Naive B cell (primary cell): ENCODE measurements at places on chromosomes 1 and 21.

DNA sequence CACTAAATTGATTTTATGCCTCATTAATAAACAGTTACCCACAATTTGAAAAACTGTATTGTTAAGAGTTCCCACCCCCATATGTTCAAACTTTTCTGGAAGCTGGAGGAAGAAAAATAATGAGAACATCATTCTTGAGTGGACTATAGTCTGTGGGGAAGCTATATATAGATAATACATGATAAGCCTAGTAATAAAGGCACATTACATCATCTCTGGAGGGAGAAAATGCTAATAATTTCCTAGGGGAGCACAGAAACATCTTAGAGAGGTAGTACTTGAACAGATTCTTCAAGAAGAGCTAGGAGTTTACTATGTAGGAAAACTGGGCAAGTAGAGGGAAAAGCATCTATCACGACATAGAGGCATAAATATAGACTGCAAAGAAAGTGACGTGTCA is 19.6 kb downstream of the CYP2J2 start:
- no peak overlapping the region for H3K27ac ChIP-seq
- no peaks in the 10 kb centered on the region for H3K4me1 ChIP-seq
- H3K36me3 ChIP-seq = no peaks in the 10 kb centered on the region
- no peak for DNase-seq
- no peaks in the 10 kb centered on the region for H3K27me3 ChIP-seq

DNA sequence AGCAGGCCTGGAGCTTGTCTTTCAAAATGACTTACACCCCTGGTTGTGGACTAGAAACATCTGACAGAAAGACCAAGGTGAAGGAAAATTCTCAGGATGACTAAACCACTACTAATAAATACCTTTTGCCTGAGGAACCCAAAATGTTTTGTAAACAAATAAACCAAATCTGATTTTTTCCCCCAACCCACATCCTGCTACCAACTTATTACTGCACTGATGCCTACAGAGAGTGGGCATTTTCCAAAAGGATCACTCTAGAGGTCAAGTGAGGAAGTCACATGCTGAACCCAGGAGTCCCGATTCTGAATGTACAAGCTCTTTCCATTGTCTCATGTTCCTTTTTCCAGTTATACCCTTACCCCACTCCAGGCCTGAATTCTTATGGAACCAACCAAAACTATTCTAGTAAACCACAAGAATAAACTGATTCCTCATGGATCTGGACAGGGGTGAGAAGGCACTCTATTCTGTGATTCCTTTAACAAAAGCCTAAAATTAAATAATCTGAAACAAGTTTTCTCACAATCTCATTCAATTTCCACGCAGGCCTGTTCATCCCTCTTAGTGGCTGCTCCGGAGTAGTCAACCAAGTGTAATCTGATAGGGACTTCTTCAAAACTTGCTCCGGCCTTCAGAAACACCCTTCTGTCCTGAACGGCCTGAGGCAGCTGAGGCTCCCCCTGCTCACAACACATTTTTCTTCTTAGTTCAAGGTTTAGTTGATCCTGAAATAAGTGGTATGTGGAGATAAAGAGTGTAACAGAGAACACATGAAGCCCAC is 1.4 kb downstream of the PI4KB start:
- H3K4me1 ChIP-seq = peaks cover 55% of the 10 kb centered on the region
- H3K36me3 ChIP-seq = peaks cover 8% of the 10 kb centered on the region
- H3K27me3 ChIP-seq = no peaks in the 10 kb centered on the region
- H3K27ac ChIP-seq = peak overlapping the region; percentile 95
- peak overlapping the region; percentile 90 for H3K4me3 ChIP-seq

GRCh38 chr1:7616953-7617352 is 154.1 kb upstream of the VAMP3 start:
- H3K4me1 ChIP-seq = no peaks in the 10 kb centered on the region
- no peak overlapping the region for H3K27ac ChIP-seq
- H3K27me3 ChIP-seq = peaks cover 6% of the 10 kb centered on the region
- no peaks in the 10 kb centered on the region for H3K36me3 ChIP-seq
- DNase-seq = no peak

- H3K4me1 ChIP-seq = peaks cover 8% of the 10 kb centered on the region
- no peaks in the 10 kb centered on the region for H3K27me3 ChIP-seq
- no peak for DNase-seq
- H3K4me3 ChIP-seq = no peak overlapping the region
Observed at GRCh38 chr1:201656311-201657032, 117.5 kb downstream of the NAV1 start.

- peaks cover 21% of the 10 kb centered on the region for H3K36me3 ChIP-seq
- H3K27ac ChIP-seq = no peak overlapping the region
- no peak overlapping the region for H3K4me3 ChIP-seq
- H3K4me1 ChIP-seq = no peaks in the 10 kb centered on the region
Observed at GRCh38 chr21:37139154-37139553, 66.1 kb downstream of the TTC3 start.

DNA sequence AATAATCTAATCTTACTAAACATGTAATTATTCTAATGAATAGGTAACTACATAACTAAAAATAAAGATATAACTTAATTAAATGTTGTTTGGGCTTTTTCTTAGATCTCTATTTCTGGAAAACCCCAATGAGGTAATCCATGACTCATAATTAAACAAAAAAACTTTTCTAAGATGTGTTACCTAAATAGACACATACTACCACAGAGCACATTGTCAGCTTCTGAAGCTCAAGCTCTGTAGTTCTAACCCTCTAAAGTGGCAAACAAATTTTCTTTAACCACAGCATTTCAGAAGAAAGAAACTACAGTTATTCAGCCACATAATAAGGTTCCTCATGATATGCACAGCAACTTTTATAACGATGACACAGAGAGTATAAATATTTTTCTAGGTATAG is 4.2 kb downstream of the OR6K3 start:
- H3K4me1 ChIP-seq = no peaks in the 10 kb centered on the region
- H3K36me3 ChIP-seq = no peaks in the 10 kb centered on the region
- DNase-seq = no peak
- H3K4me3 ChIP-seq = no peak overlapping the region

DNA sequence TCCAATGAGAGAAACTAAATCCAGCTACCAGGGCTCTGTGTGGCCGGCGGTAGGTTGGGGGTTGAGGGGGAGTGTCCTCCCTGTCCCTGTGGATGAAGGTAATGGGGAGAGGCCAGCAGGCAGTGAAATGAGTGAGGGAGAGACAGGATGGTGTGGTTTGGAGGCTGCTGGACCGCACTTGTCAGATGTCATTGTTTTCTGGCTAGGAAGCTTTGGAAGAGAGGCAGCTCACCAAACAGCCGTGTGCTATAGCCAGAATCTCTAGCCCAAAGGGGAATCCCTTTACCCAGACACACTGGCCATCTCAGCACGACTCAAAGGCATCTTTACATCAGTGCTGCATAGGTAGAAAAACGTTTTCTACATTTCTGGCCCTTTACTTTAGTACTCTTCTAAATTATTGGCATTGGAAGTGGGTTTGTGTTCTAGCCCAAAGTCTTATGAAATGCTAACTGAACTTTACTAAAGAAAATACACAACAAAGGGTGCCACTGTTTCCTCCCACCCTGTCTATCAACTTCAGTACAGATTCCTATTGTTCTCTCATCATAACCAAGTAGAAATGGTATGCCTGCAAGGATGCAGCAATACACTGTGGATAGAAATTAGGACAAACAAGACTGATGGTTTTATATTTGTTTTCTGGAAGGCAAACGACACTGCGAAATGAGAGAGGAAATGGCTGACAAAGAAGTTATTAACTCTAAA is 95.9 kb upstream of the COA6 start:
- no peak overlapping the region for H3K4me3 ChIP-seq
- no peak for DNase-seq
- peaks cover 38% of the 10 kb centered on the region for H3K27me3 ChIP-seq
- no peaks in the 10 kb centered on the region for H3K4me1 ChIP-seq
- H3K27ac ChIP-seq = no peak overlapping the region

- H3K36me3 ChIP-seq = no peaks in the 10 kb centered on the region
- H3K4me3 ChIP-seq = no peak overlapping the region
- no peaks in the 10 kb centered on the region for H3K4me1 ChIP-seq
- no peak for DNase-seq
- H3K27me3 ChIP-seq = no peaks in the 10 kb centered on the region
Observed at GRCh38 chr1:185435696-185436379, 118.8 kb upstream of the IVNS1ABP start.

DNA sequence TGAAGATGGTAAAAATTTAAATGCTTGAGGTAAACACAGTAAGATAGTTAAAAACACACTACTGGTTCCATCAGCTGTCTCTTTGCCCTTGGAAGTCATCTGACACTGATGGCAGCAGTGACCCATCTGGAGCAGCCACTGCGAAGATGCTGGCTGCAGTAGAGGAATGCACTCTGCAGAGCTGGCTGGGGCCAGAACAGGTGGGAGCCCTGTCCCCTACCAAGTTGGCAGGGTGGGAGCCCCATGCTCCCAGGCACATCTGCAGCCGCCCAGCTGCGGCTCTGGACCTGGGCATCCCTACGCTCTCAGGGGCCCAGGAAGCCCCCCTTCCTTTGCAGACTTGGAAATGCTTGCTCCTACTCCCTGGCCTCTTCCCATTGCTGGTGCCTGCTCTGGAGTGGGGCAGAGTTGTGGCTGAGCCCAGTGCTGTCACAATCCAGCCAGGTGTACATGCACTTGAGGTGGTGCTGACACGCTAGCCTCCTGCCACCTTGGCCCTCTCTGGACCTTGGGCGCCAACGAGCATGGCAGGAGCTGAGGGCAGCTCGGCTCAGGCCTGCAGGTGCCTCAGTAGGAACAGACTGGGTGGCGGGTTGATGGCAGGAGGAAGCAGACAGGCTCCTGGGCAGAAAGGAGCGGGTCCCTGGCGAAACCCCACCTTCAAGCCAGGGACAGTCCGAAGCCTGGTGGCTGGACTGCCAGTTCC is 227.0 kb downstream of the FGGY start:
- H3K36me3 ChIP-seq = no peaks in the 10 kb centered on the region
- H3K4me1 ChIP-seq = no peaks in the 10 kb centered on the region
- no peak for DNase-seq
- H3K27ac ChIP-seq = no peak overlapping the region
- no peaks in the 10 kb centered on the region for H3K27me3 ChIP-seq

DNA sequence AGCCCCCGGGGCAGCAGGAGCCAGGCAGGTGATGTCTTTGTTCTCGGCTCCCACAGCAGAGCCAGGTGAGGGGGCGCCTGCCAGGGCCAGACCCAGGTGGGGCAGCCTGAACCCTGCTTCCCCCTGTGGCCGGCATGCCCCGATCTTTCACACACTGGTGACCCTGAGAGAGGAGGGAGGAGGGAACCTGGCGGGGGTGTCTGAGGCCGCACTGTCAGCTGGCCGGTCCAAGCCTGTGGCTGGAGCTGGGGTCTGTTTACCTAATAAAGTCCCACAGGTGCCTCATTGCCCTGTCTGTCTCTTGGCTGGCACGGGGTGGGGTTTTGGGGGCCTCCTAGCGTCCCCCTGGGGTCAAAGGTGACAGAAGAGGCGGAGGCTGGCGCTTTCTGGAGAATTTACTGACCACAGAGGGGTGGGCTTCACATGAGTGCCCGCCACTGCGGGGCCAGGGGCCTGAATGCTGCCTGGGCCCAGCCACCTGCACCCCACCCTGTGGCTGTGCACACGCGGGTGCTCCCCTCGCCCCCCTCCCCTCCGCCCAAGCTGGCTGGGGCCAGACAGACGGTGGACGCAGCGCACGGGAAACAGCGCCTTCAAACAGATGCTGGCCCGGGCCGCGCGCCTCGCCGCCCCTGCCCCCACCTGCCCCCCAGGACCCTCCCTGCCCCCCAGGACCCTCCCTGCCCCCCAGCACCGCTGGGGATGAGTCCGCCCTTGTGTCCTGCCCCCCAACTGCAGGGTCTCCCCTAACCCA is 5.8 kb downstream of the TMEM240 start:
- H3K27ac ChIP-seq = no peak overlapping the region
- DNase-seq = no peak
- peaks cover 5% of the 10 kb centered on the region for H3K36me3 ChIP-seq
- peaks cover 2% of the 10 kb centered on the region for H3K4me1 ChIP-seq
- H3K4me3 ChIP-seq = no peak overlapping the region

- peaks cover 17% of the 10 kb centered on the region for H3K27me3 ChIP-seq
- no peak overlapping the region for H3K27ac ChIP-seq
- H3K36me3 ChIP-seq = peaks cover 5% of the 10 kb centered on the region
Observed at GRCh38 chr1:68464891-68465290, 15.1 kb upstream of the RPE65 start.

GRCh38 chr21:36966821-36967768 is 626 bp upstream of the HLCS start:
- no peaks in the 10 kb centered on the region for H3K36me3 ChIP-seq
- H3K27ac ChIP-seq = peak overlapping the region; percentile 88
- DNase-seq = no peak

GRCh38 chr1:99469550-99469971 is 176.4 kb upstream of the PALMD start:
- no peak for DNase-seq
- no peak overlapping the region for H3K27ac ChIP-seq
- H3K27me3 ChIP-seq = no peaks in the 10 kb centered on the region
- no peak overlapping the region for H3K4me3 ChIP-seq
- no peaks in the 10 kb centered on the region for H3K4me1 ChIP-seq

DNA sequence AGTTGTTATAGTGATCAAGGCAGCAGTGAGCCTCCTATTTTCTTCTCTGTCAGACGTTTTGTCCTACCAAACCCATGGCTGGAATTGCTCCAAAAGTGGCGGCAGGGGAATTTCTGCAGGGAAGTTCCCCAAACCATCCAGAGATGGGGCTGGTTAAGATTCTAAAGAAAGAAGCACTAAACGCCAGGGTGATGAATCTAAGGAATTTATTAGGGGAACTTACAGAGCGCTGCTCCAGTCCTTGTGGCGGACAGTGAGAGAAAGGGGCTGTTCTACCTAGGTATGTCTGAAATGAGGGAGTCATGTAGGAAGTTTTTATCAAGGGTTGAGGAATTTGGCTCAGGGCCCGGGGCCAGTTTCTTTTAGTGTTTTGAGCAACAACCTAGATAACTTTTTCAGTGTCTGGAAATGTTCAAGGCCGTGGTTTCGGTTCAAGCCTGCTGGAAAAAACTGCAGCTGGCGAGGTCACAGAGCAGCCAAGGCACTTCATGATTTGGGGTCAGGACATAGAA is 222.4 kb upstream of the B3GALT2 start:
- H3K36me3 ChIP-seq = no peaks in the 10 kb centered on the region
- H3K27me3 ChIP-seq = no peaks in the 10 kb centered on the region
- H3K27ac ChIP-seq = no peak overlapping the region
